ENCODE measurements at places on chromosomes 2 and 18. TPM values are rescaled to one million over a fixed set of nuclear protein-coding genes. Genes with fewer than 3 reads are reported as not detected.

Gene SALL3
- not detected for total RNA-seq

Gene TANC1
- total RNA-seq = 0.55 TPM

Gene TMEM200C
- total RNA-seq = not detected

Gene CSRNP3
- not detected for total RNA-seq

Gene LIMS4
- total RNA-seq = 3.3 TPM

Gene M1AP
- not detected for total RNA-seq

- DNase-seq = no peak
Observed at GRCh38 chr2:105432044-105432399, 33.2 kb upstream of the FHL2 start.

GRCh38 chr18:57131101-57131500 lies 15.8 kb upstream of the BOD1L2 start:
- no peak for DNase-seq

DNA sequence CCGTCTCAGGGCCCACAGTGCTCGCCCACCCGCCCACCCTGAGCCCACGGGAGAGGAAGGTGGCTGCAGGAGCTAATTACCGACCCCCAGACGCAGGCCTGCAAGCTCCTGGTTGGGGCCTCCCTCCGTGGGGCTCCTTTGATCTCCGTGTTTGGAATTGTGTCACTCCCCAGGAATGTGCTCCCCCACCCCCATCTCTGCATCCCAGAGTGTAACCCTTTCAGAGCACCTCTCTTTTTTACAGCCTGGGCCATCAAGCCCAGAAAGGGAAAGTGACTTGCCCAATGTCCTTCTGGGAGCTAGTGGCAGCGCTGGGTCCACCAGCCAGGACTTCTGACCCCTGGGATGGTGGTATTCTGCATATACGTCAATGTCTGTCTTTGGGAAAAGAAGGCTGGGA lies 335.1 kb downstream of the CYRIA start:
- DNase-seq = no peak

DNA sequence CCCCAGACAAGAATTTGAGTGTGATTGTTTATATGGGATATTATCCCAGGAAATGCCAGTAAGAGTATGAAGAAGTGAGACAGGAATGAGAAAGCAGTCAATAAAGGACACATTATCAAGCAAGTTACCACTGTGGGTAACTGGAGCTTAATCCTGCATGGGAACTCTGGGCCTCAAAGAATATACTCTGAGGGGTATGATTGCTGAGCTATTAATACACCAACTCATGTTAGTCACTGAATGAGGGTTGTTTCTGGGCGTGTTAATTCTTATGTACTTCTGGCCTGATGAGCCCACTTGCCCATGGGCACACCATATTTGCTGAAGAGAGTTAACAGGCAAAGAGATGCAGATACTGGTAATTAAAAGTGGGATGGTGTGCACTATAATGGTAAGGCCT lies 26.6 kb upstream of the PAIP2B start:
- DNase-seq = no peak

DNA sequence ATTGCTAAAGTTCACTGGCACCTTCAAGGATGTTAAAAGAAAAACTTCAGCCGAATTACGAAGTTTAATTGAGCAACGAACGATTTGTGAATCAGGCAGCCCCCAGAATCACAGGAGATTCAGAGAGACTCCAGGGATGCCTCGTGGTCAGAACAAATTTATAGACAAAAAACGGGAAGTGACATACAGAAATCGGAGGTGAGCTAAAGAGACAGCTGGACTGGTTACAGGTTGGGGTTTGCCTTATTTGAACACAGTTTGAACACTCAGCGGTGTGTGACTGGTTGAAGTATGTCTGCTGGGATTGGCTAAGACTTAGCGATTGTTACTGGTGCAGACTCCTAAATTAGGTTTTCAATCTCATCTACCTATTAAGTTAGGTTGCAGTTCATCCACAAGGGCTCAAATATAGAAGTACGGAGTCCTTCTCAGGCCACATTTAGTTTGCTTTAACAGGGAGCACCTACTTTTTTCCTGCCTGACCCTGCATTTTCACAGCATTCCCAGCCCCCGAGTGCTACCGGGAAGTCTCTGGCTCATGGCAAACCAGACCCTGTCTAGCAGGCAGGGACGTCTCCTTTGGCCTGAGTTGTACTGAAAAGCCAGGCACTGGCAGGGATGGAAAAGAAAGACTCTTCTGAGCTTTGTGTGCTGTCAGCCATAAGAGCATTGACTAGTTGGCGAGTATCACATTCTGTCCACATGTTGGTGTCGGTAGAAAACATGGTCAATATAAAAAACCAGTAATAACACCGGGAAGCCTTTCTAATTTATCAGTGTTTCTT lies 41.1 kb downstream of the CDCA7 start:
- DNase-seq = no peak

GRCh38 chr18:55839343-55839742 lies 251.4 kb upstream of the TCF4 start:
- DNase-seq = no peak

GRCh38 chr2:113892004-113892710 lies 2.3 kb downstream of the ACTR3 start:
- no peak for DNase-seq

DNA sequence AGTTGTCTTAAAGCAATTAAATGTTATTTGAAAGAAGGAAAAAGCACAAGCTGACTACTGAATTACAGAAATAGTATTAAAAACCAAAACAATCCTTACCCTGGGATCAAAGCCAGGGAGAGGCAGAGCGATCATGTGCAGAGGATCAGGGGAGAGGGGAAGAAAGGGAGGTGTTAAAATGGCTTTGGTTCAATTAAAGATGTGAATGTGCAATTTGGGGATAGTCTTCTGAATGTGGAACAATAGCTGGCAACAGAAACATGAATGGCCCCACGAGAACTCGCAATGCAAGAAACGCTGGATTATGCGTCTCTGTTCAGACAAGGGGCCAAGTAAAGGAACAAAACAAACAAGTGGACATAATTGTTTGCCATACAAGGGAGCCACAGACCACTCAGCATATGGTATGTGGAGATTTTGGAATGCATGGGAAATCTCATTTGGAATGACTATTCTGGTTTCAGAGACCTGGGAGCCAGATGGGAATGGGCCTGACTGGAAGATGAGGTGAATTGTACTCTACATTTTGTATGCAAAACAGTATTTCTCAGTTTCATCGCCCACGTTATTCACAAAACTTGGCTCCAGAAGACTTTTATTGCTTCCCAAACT lies 155.4 kb downstream of the SLC4A3 start:
- DNase-seq = no peak

DNA sequence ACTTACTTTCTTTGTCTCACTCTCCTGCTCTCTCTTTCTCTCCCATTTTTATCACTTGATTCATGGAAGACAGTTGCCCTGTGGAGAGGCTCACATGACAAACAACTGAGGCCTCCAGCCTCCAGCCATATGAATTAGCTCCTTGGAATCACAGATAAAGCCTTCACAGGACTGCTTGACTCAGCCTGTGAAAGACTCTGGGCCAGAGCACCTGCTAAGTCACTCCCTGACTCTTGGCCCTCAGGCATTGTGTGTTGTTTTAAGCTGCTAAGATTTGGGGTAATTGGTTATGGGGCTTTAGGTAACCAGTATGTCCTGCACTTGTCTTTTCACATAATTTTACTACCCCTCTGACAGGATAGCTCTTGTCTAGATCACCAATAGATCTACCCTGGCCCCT lies 334.9 kb downstream of the SOX11 start:
- no peak for DNase-seq

GRCh38 chr2:113158884-113159553 lies 14.8 kb upstream of the PSD4 start:
- DNase-seq = no peak

- no peak for DNase-seq
Observed at GRCh38 chr2:1683297-1683696, 61.0 kb downstream of the PXDN start.

All from activated CD4-positive, alpha-beta memory T cell treated with anti-CD3 and anti-CD28 coated beads, Interleukin-2, amount 10 ng/mL, durations not matched to agents 7 days and 5 days (primary cell).